ENCODE measurements at places on chromosomes 6 and 20.

DNA sequence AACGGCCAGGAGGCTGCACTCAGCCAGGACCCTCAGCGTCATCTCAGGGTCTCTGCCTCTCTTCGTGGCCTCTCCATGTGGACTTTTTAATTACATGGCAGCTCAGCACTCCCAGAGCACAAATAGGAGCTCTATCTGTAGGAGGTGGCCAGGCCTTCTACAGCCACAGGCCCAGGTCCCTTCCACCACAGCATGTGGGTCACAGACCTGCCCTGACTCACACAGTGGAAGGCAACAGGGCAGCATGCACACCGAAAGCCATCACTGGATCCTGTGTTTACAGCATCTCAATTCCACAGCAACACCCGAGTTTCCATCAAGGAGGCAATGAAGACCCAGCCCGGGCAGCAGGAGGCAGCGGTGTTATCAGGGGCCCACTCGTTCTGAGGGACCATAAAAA is 65.8 kb upstream of the CD93 start:
- DNase-seq: no peak

GRCh38 chr20:47429409-47429808 is 72.3 kb upstream of the NCOA3 start:
- DNase-seq: no peak

DNA sequence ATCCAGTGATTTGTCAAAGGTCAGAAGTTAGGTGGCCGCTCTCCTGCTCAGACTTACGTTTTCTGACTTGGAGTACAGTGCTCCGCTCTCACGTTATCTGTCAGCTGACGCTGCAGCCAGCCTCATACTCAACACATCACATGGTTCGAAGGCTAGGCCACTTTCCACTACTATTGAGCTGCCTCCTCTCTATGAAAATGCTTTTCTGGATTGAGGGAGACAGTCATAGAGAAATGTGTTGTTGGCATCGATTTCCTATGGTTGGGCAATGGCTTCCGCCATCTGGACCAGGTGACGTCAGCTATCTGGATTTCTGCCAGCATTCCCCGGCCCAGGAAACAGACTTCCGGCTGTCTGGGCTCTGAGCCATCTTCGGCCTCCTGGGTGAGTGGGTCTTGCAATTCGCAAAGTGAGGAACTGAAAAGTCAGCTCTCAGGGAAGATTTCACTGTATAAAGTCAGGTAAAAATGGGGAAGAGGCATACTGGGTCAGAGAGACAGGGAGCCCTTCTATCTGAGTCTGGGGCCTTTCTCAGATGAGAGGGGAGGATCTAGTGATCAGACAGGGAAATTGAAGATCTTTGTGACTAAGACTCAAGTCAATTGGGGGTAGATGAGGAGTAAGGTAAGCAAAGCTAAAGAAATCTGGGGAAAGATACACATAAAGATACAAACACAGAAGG is 37.5 kb upstream of the IER3 start:
- peak; percentile 97 for DNase-seq

DNA sequence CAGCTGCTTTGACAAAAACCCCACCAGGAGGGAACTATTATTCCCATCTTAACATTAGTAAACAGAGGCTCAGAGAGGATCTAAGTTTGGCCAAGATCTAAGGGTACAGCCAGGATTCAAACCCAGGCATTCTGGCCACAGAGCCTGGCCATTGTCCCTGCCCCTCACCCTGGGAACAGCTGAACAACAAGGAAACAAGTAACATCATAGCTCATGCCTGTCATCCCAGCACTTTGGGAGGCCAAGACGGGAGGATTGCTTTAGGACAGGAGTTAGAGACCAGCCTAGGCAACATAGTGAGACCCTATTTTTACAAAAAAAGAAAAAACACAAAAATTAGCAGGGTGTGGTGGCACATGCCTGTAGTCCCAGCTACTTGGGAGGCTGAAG is 27.5 kb downstream of the TOX2 start:
- no peak for DNase-seq

DNA sequence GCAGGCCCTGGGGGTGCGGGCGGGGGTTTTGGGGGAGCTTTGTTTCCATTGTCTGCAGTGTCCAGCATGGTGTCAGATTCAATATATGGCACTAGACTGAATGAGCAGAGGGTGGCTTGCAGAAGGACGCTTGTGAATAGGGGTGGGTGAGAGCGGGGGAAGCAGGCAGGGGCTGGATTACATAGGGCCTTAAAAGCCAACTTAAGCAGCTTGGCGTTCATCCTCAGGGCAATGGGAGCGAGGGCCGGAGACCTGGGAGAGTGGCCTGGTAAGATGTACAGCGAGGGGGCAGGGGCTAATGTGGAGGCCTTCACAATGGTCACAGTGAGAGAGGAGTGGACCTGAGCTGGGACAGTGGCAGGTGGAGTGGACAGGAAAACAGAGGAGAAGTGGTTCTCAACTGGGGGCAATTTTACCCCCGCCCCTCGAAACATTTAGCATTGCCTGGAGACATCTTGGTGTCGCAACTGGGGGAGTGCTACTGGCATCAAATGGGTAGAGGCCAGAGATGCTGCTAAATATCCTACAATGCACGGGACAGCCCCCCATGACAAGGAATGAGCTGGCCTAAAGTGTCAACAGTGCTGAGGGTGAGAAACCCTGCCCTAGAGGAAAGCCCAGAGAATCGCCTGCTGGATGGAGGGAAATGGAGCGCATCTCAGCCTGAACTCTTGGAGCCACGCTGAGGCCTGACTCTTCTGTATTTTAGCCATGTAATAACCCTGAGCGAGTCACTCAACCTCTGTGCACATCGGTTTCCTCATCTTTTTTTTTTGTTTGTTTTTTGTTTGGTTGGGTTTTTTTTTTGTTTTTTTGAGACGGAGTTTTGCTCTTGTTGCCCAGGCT is 15.1 kb upstream of the BAK1 start:
- no peak for DNase-seq

GRCh38 chr6:147161974-147162495 is 42.2 kb upstream of the STXBP5 start:
- no peak for DNase-seq

GRCh38 chr6:104460738-104461483 is 398.8 kb downstream of the HACE1 start:
- DNase-seq: no peak
